ENCODE measurements at places on chromosomes 6 and 20.

DNA sequence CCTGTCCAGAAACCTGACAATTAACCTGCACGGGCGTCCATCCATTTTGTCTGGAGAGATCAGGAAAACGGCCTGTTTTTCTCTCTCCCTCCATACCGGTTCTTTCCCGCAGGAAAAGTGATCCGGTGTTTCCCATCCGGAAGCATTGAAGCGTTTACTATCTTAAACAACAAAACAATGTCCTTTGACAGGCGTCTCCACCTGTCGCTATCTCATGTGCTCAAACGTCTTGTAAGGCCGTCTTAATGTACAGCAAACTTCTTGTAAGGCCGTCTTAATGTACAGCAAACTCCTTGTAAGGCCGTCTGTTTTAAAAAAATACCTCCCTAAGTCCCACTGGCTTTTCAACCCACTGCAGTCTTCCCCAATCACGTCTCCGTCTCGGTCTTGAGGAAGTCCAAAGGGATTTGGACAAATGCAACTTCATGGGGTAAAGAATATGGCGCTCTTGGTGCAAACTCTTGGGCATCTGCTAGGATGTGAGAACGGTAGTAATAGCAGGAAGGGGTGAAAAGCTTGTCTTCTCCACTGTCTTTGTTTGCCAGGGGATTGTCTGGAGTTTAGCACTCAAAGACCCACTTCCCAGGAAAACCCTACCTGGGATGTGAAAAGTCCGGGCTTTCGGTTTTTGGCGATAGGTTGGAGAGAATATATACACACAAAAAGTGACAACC lies 29.9 kb upstream of the TRIM27 start:
- peak; percentile 58 for DNase-seq

GRCh38 chr6:53461041-53461656 lies 83.8 kb downstream of the GCLC start:
- no peak for DNase-seq

- DNase-seq = no peak
Measured at GRCh38 chr20:1486566-1486965, 4.7 kb downstream of the SIRPB2 start.

DNA sequence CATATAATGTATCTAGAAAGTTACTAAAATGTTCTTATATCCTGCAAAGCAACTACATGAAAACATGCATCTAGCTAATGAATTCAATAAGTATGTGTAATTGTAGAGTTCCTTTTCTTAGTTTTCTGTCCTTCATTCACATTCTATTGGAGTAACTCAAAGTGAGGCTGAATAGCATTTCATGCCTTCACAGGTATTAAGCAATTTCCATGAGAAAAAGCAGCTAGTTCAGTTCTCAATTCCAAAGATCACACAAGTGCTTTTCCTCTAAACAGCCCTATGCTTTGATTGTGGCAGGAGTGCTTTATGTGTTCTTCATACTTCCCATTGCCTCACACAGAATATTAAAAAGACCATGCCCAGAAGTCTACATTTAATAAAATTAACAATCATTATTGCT lies 274.9 kb downstream of the RFPL4B start:
- no peak for DNase-seq

- peak; percentile 21 for DNase-seq
Measured at GRCh38 chr6:141482796-141483597, 649.7 kb upstream of the GJE1 start.

GRCh38 chr6:10180138-10181074 lies 234.5 kb downstream of the TFAP2A start:
- DNase-seq = no peak

GRCh38 chr6:11271228-11272020 lies 39.0 kb upstream of the NEDD9 start:
- peak; percentile 67 for DNase-seq

DNA sequence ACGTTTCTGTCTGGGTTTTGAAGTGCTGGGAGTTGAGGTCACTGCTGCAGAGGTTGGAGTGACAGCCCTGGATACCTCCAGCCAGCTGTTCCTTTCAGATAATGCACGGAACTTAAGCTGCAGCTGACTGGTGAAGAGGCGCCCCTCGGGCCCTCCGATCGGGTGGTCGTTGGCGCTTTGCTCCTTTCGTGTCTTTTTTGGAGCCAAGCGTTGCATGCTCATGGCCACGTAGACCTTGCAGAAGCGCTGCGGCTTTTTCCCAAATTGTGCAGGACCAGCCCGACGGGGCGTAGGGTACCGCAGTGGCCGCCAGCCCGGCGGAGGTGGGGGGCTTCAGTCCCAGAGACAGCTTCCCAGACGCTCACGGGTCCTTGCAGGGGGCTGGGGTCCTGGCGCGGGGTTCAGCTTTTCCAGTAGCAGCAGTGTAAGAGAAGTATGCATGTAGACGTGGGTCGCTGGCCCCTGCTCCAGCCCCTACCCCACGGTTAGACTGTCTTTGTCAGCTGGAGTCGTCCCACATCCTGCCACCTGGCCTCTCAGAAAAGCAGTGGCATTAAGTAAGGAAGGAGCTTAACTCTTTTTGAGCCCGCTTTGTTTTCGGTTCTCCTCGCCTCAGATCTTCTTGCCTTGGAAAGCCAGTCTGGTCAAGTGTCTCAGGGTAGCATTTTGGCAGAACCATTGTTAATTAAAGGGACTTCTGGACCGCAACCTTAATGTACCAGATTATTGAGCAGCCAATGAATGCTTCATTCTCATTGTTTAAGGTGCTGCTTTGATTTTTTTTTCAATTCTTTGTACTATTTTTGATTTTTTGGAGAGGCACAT lies 838 bp downstream of the TNFAIP3 start:
- peak; percentile 28 for DNase-seq

DNA sequence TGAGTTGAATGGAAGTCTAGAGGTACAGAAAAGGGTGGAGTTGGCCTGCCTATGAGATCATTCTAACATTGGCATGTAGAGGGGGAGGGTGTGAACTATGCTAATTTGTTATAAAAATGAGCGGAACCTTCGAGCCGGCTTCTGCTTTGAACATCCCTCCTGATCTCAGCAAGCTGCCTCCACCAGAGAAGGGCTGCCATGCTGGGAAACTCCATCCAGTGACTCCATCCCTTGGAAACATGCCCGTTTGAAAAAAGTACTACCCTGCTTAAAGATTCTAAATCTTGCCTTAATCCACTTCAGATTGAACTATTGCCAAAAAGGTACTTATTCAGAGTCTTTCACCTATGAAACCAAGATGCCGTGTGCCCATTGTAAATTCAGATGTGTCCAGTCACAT lies 43.6 kb upstream of the TMEM170B start:
- no peak for DNase-seq

- DNase-seq = no peak
Measured at GRCh38 chr6:55130806-55131324, 43.5 kb upstream of the HCRTR2 start.

- no peak for DNase-seq
Measured at GRCh38 chr6:168352096-168352495, 32.5 kb upstream of the DACT2 start.

GRCh38 chr6:34207695-34208443 lies 28.8 kb upstream of the HMGA1 start:
- DNase-seq = no peak

DNA sequence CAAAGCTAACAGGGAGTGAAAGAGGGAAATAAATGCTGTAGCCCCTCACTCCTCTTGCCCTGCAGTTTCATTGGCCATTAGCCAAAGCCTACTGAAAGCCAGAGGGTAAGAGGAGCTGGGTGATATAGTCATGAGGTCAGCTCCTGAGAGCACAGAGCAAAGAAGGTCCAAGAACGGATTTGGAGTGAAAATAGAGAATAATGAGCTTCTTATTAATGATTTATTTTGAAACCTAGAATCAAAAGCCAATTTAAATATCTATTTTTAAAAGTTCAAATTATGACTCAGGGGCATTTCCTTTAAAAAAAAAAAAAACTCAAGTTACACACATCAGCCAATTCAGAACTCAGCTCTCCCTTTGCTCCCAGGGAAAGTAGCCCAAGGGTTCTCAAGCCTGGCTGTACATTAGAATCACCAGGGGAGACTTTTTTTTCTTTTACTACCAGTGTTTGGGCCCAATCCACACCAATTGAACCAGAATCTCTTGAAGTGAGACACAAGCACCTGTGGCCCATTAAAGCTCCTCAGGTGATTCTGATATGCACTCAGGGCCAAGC lies 79.1 kb downstream of the SNAP25 start:
- DNase-seq = peak; percentile 42

DNA sequence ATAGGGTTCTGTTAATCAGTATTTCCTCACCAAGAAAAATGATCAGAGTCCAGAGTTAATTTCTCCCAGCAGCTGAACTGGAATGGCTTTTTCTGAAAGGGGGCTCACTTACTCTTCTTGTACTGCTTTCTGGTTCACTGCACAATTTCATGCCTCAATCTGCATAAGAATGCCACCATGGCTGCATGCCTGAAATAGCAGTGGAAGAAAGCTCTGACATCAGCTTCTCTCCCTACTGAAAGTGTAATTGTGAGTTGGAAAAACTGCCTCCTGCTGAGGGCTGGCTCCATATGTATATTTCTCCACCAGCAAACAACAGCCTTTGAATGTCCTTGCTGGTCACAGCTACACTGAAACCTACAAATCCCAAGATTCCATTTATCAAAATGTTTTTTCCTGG lies 1027.2 kb upstream of the GJE1 start:
- peak; percentile 58 for DNase-seq

GRCh38 chr20:37323985-37324384 lies 22.0 kb upstream of the SRC start:
- DNase-seq = peak; percentile 70

DNA sequence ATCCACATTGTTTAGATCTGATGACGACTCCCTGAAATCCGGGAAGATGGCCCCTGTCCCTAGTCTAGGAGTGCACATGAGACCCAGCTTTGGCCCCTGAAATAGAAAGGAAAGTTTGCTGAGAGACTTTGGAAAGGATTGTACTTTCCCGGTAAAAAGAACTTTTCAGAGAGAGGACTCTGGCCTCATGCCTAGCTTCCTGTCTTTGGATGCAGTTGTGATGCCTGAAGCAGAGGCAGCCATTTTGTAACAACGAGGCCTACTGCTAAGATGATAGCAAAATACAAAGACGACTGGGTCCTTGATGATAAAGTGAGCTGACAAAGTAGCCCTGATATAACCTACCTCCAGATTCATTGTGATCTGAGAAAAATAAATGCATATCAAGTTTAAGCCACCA lies 6.9 kb downstream of the CPNE5 start:
- no peak for DNase-seq

GRCh38 chr6:106102967-106103727 lies 17.0 kb downstream of the PRDM1 start:
- no peak for DNase-seq

DNA sequence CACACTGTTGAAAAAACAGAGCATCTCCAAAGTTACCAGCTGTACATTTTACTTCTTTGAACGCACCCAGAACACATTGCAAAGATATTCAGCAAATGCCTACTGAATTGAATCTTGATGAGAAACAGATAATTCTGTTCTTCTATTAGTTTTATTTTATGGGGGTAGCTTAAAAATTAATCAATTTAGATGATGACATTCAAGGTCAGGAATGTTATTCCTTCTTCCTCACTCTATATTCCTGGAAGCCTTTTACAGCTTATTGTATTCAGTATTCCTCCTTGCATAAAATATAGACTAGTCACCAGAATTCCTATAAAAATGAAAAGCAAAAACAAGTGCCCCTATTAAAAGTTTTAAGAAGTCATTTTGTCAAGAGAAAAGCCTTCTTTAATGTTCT lies 21.4 kb upstream of the GMDS start:
- DNase-seq = peak; percentile 10

DNA sequence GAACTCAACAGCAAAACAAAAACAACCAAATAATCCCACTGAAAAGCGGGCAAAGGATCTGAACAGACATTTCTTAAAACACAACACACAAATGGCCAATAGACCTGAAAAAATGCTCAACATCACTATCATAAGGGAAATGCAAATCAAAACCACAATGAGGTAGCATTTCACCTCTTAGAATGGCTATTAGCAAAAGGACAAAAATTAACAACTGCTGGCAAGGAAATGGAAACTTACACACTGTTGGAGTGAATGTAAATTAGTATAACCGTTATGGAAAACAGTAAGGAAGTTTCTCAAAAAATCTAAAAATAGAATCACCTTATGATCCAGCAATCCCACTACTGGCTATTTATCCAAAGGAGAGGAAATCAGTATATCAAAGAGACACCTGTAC lies 20.9 kb downstream of the FAM8A1 start:
- no peak for DNase-seq

DNA sequence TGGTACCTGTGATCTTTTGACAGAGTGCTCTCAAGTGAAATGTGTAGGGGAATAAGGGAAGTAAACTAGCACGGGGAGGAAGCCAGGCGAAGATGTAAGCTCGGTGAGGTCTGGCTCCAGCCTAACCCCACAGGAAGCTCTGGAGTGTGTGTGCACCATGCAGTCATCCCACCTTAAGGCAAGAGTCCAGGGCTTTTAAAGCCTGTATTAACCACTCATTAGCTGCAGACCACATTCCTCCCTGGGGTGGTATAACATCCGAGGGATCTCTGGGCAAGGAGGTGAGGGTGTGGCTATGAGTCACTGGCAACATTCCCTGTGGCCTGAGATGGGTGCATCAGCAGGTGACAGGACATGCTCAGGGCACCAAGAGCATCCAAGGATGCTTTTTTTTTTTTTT lies 12.5 kb upstream of the RANBP9 start:
- peak; percentile 60 for DNase-seq

GRCh38 chr6:159790956-159791598 lies 810 bp downstream of the MRPL18 start:
- DNase-seq = no peak

- DNase-seq = peak; percentile 49
Measured at GRCh38 chr6:41939848-41940758, 1.5 kb downstream of the CCND3 start.

DNA sequence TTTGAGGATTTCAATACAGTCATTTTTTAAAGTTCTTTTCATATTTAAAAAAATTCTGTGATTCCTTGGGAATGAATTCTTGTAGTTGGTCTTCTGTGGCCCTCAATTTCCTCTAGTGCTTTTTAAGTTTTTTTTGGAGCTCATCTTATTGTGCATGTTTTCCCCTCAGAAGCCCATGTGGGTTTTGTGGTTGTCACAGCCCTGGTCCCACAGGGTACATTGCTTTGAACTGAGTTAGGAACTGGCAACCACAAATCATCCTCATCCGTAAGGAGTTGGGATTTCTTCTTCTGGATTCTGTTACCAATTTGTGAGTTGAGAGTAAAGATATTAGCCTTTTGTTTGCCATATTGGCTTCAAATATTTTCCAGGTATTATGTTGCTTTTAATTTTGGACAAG lies 89.9 kb downstream of the AKAP7 start:
- DNase-seq = no peak

- peak; percentile 37 for DNase-seq
Measured at GRCh38 chr6:5219011-5219691, 41.6 kb downstream of the LYRM4 start.

- no peak for DNase-seq
Measured at GRCh38 chr6:28615955-28616747, 90.5 kb downstream of the GPX5 start.

- no peak for DNase-seq
Measured at GRCh38 chr6:9103876-9104521, 668.7 kb upstream of the SLC35B3 start.

All from EL (cell line).